Left lung (tissue), 14 donors: ENCODE measurements at places on chromosomes 16 and 17. TPM values are rescaled to one million over a fixed set of nuclear protein-coding genes. Genes with fewer than 3 reads are reported as not detected.
A peak's percentile ranks its signal among the peaks of the same experiment; 100 is the strongest.

GRCh38 chr17:58615768-58616659 lies 75.8 kb downstream of the TEX14 start:
- no peak for DNase-seq
- H3K27me3 ChIP-seq: no peaks in the 10 kb centered on the region
- no peaks in the 10 kb centered on the region for H3K36me3 ChIP-seq
- H3K27ac ChIP-seq: no peak overlapping the region
- no peak overlapping the region for H3K4me3 ChIP-seq

DNA sequence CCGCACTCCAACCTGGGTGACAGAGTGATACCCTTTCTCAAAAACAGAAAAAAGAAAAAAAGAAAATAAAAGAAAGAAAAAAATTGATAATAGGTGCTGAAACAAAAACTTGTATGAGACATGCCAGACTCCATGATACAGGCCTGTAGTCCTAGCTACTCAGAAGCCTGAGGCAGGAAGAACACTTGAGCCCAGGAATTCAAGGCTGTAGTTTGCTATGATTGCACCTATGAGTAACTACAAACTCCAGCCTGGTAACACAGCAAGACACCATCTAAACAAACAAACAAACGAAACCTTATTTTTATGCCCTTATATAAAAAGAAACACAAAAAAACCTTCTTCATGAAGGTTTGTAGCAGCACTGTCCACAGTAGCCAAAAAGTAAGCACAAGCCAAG lies 5.0 kb upstream of the CMTM4 start:
- H3K27me3 ChIP-seq: no peaks in the 10 kb centered on the region
- no peak overlapping the region for H3K4me3 ChIP-seq
- peaks cover 7% of the 10 kb centered on the region for H3K4me1 ChIP-seq
- DNase-seq: no peak

- no peaks in the 10 kb centered on the region for H3K36me3 ChIP-seq
- DNase-seq: no peak
- no peak overlapping the region for H3K27ac ChIP-seq
- no peak overlapping the region for H3K4me3 ChIP-seq
- peaks cover 20% of the 10 kb centered on the region for H3K27me3 ChIP-seq
- H3K4me1 ChIP-seq: no peaks in the 10 kb centered on the region
Observed at GRCh38 chr17:5931616-5932015, 138.6 kb upstream of the WSCD1 start.

- DNase-seq: peak; percentile 33
- H3K4me1 ChIP-seq: no peaks in the 10 kb centered on the region
- no peaks in the 10 kb centered on the region for H3K36me3 ChIP-seq
- no peak overlapping the region for H3K27ac ChIP-seq
- H3K27me3 ChIP-seq: no peaks in the 10 kb centered on the region
Observed at GRCh38 chr17:72665852-72666851, 426.3 kb downstream of the SLC39A11 start.

DNA sequence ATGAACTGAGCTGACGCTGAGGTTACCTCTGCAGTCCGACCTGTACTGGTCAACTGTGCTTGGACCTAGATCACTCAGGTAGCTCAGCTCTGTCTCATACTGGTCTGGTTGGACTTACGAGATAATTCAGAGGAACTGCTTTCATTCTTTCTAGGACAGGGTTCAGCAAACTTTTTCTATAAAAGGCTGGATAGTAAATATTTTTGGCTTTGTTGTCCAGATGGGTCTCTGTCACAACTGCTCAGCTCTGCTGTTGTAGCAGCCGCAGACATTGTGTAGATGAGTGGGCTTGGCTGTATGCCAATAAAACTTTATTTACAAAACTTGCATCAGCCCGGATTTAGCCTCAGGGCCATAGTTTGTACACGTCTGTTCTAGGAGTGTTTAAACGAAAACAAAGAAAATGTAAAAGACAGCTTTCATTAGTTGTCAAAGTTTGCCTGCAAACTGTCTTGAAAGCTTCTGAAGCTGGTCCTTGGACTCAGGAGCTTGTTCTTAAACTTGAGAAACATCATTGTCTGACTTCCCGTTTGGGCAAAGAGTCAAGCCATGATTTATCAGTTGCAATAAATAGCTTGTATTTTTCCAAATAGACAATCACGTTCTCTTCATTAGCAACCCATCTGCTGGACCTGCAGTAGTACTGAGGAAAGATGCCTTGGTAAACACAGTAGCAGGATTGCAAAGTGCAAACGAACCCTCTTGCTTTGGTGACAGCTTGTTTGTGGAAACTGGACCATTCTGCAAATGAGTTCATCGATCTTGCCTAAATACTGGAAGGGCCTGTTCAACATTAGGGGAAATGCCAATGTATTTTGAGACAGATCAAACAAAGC lies 253.4 kb downstream of the SNX29 start:
- no peak overlapping the region for H3K27ac ChIP-seq
- H3K27me3 ChIP-seq: no peaks in the 10 kb centered on the region
- H3K4me3 ChIP-seq: no peak overlapping the region

DNA sequence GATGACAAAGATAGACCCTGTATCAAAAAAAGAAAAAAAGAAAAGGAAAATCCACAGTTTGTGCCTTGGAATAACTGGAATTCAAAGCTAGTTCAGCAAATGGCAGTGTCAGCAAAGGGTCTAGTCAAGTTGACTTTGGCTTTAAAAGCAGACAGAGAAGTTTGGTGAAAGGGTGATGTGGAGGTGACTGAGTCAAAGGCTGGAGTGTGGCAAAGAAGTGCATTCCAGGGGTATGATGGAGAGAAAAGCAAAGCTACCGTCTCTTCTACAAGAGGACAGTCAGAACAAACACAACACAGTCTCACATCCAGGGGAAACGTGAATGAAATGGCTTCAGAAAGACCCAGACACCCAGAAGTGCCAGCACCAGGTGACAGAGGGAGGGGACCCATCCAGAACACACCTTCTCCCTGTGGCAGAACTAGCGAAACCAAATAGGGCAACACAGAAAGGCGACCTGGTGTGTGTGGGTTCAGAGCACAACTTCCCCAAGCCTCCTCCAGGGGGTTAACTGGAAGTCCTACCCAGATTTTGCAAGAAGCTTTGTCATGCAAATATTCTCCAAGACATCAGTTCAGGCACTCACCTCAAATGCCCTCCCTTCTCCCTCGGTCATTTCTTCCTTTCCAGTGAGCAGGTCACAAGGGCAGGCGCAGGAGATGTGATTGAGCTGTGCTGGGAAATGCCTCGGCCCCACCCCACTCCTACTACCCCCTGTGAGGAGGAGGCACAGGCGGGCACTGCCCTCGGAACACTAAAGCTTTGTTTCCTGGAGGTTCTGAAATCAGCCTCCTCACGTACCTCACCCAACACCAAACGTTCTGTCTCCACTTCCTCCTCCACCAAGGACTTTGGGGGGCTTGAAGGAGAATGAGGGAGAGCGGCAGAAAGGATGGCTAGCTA lies 481.9 kb downstream of the SOX9 start:
- no peaks in the 10 kb centered on the region for H3K27me3 ChIP-seq
- no peaks in the 10 kb centered on the region for H3K4me1 ChIP-seq
- H3K4me3 ChIP-seq: no peak overlapping the region
- no peak for DNase-seq

DNA sequence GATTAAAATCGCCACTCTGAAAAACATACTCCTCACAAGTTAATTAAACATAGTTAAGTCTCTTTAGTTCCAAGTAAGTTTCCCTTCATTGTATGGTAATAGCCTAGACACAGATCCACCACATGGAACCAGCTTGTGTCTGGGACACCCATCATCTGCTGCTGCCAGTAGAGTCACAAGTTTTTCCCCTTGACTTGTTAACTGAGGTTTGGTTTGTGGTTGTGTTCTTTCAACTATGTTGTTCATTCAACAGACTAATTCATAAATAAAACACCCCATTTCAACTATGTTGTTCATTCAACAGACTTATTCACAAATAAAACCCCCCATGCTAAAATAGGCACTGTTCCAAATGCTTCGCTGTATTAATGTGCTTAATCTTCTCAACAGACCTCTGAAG lies 24.4 kb downstream of the YWHAE start:
- no peak for DNase-seq
- no peaks in the 10 kb centered on the region for H3K36me3 ChIP-seq
- H3K4me3 ChIP-seq: no peak overlapping the region
- no peak overlapping the region for H3K27ac ChIP-seq

GRCh38 chr16:83955218-83956130 lies 2.4 kb downstream of the OSGIN1 start:
- DNase-seq: peak; percentile 27
- peaks cover 30% of the 10 kb centered on the region for H3K36me3 ChIP-seq
- H3K27me3 ChIP-seq: no peaks in the 10 kb centered on the region
- no peak overlapping the region for H3K4me3 ChIP-seq
- no peak overlapping the region for H3K27ac ChIP-seq

- no peaks in the 10 kb centered on the region for H3K4me1 ChIP-seq
- DNase-seq: no peak
- no peaks in the 10 kb centered on the region for H3K36me3 ChIP-seq
Observed at GRCh38 chr16:15658149-15658548, 8.1 kb downstream of the NDE1 start.

DNA sequence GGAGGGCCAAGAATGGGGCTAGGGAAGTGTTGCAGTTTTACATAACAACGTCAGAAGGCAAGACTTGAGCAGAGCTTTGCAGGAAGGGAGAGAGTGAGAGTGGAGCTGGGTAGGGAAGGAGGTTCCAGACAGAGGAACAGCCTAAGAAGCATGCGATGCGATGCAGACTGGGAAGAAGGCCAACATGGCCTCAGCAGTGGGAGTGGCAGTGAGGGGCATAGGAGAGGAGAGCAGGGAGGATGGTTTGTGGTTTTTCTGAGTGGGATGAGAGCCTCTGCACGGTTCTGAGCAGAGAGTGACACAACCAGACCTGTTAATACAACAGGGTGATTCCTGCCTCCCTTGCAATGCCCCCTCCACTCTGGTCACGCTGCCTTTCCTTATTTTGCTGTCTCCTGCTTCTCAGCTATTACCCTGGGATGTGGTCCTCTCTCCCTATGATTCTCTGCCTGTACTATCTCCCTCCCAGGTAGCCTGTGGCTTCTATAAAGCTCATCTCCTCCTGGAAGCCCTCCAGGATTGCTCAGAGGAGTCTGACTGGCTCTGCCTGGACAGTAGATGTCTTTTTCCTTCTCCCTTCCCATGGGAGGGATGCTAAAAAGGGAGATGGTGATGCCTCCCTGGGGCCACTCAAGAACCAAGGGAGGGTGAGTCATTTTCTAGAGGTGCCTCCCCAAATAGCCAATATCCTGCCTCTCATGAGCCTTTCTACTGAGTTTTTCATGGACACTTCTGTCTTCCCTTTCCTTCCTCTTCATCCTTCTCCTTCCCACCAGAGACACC lies 38.7 kb upstream of the NGFR start:
- H3K27ac ChIP-seq: no peak overlapping the region
- no peak for DNase-seq
- H3K4me3 ChIP-seq: no peak overlapping the region

DNA sequence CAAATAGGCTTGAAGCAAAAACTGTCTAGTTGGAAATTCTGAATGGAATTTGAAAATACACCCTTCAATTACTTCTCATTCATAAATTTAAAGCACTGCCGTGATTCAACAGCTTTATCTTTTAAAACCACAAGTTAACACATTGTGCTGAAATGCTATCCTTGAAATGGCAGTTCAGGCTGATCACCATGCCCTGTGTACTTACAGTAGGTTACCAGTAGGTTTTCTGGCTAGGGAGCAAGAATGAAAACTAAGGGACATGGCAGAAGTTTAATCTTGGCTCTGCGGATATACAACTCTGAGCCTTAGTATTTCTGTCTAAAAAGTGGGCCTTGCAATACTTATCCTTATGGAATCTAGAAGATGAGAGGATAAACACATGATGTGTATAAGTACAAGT lies 28.0 kb downstream of the NXPH3 start:
- H3K4me1 ChIP-seq: peaks cover 6% of the 10 kb centered on the region
- no peaks in the 10 kb centered on the region for H3K27me3 ChIP-seq
- DNase-seq: no peak

GRCh38 chr17:5500247-5500588 lies 13.9 kb downstream of the MIS12 start:
- no peak overlapping the region for H3K27ac ChIP-seq
- H3K36me3 ChIP-seq: no peaks in the 10 kb centered on the region
- H3K27me3 ChIP-seq: peaks cover 45% of the 10 kb centered on the region
- peak; percentile 9 for DNase-seq
- H3K4me3 ChIP-seq: peak overlapping the region; percentile 32

DNA sequence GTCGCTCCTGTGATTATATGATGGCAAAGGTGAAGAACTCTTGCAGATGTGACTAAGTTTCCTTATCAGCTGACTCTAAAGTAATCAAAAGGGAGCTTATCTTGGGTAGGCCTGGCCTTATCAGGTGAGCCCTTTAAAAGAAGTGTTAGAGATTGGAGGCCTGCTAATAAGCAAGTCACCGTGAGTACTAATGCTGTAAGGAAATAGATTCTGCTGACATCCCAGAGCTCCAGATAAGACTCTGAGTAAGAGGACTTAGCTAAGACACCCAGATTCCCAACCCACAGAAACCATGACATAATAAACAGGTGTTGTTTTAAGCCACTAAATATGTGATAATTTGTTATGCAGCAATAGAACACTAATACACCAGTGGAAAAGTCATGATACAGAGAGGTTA lies 99.9 kb upstream of the FAM20A start:
- H3K27me3 ChIP-seq: no peaks in the 10 kb centered on the region
- DNase-seq: no peak
- H3K27ac ChIP-seq: no peak overlapping the region

DNA sequence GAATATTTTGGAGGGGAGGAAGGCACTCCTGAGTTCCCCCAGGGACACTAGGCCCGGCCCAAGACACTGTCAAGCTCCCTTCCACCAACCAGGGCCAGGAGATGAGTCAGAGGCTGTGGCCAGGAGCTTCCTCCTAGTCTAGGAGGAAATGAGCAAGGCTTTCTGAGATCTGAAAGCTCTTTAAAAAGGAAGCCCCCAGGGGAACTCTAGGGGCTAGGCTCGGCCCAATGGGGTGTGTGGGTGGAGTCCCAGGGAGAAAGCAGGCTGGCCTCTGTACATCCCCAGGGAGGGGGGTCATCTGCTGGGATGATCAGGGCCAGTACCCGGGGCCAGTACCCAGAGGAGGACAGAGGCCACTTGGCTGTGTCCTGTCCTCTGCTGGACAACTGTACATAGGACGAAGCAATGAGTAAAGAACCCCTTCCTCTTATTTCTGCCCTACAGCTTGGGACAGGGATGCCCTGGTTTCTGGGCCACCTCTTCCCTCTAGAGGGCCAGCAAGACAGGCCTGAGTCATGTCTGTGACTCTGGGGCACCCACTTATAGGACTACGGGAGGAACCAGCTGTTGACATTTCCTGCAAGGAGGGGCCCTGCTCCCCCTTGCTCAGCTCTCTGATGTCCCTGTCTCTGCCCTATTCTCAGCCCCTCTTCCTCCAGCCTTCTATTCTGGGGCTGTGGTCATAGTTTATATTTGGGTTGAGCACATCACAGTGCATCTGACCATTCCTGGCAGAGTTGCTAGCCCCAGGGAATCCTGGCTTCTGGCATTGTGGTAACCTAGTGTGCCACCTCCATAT lies 2.7 kb downstream of the FHOD1 start:
- H3K36me3 ChIP-seq: peaks cover 6% of the 10 kb centered on the region
- peak; percentile 90 for DNase-seq
- no peaks in the 10 kb centered on the region for H3K27me3 ChIP-seq
- peak overlapping the region; percentile 97 for H3K27ac ChIP-seq
- no peak overlapping the region for H3K4me3 ChIP-seq

- DNase-seq: no peak
- H3K36me3 ChIP-seq: no peaks in the 10 kb centered on the region
- no peaks in the 10 kb centered on the region for H3K27me3 ChIP-seq
- H3K4me3 ChIP-seq: no peak overlapping the region
Observed at GRCh38 chr17:11318207-11318606, 77.2 kb downstream of the SHISA6 start.

The CCL13 gene
- total RNA-seq: 29.0 TPM

The SMG1 gene
- total RNA-seq: 78.6 TPM

The PRSS33 gene
- not detected for total RNA-seq

The OMG gene
- total RNA-seq: 10.7 TPM

The HOXB1 gene
- total RNA-seq: not detected

The CSH2 gene
- total RNA-seq: not detected

The SARM1 gene
- 19.9 TPM for total RNA-seq

The MYH10 gene
- total RNA-seq: 70.9 TPM

The ACAP1 gene
- total RNA-seq: 51.4 TPM

The PPP1R1B gene
- total RNA-seq: 10.6 TPM

The EXOC3L1 gene
- 16.9 TPM for total RNA-seq
